NCI-H187 treated with DMSO at 0.1 percent for 48 hours (cell line): ENCODE measurements at places on chromosomes 13 and 19.

GRCh38 chr19:2055931-2056836 is 5.1 kb upstream of the MKNK2 start:
- no peak for DNase-seq

DNA sequence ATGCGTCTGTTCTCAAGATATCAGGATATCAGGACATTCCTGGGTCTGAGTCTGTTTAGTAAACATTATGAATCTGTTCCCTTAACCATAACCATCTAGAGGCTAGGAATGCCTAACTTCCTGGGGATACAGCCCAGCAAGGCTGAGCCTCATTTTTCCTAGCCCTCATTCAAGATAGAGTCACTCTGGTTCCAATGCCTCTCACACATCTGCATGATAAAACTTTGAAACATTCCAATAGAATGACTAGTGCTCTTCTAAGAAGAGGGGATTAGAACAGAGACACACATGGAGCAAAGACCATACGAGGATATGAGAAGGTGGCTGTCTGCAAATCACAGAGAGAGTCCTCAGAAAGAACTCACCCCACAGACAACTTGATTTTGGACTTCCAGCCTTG is 20.6 kb upstream of the CABP5 start:
- DNase-seq = no peak

- no peak for DNase-seq
These were observed 12.6 kb downstream of the CD37 start for GRCh38 chr19:49347835-49348234.

DNA sequence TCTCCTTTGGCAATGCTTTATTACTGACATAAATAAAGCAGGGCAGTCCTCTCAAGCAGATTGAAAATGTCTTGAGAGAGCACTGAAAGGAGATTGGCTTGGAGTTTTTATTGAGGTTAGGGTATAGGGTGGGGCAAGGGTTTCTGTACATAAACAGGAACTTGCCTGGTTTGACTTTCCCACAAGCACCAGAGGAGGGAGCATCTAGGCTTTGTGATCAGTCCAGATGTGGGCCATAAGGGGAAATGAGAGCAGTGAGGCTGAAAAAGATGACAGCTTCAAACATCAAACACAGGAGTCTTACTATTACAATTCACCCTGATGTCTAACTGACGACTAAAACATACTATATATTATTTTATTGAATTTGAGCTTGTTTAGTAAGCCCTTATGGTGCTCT is 260.9 kb downstream of the MTUS2 start:
- DNase-seq = no peak

DNA sequence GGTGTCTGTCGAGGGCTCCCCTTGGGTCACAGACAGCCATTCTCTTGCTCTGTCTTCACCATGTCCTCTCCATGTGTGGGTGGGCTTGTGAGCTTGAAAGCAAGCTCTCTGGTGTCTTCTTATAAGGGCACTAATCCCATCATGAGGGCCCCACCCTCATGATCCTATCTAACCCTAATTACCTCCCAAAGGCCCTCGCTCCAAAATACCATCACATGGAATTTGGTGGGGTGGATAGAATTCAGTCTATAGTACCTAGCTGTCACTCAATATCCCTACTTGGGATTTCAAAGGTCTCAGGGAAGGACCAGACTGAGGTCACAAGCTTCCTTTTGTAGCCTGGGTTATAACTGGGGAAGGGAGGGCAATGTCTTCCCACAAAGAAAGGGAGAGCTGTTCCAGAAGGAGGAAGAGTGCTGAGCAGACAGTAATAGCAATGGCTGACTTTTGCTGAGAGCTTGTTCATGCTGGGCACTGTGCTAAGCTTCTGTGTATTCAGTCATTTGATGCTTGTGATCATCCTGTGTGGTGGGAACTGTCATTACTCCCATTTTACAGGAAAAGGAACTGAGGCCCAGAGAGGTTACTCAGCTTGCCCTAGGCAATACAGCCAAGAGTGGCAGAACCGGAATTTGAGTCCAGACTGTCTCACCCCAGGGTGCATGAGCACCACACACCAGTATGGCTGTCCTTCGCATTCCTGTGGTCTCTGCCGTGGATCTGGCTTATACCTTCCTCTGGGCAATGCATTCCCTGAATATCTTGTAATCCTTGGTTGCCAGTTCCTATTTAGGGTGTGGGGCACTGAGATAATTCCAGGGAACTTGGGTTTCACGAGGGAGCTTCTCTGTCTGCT is 8.2 kb downstream of the FXYD5 start:
- DNase-seq = no peak

GRCh38 chr13:110397436-110398115 is 90.5 kb downstream of the COL4A2 start:
- DNase-seq = no peak
